Pancreas (tissue), 10 donors: ENCODE measurements at places on chromosomes 2 and 18. TPM values are rescaled to one million over a fixed set of nuclear protein-coding genes. Genes with fewer than 3 reads are reported as not detected.

GRCh38 chr2:129759472-129760010 is 219.9 kb upstream of the RAB6C start:
- no peak overlapping the region for H3K4me3 ChIP-seq
- H3K4me1 ChIP-seq = no peaks in the 10 kb centered on the region
- no peak overlapping the region for H3K27ac ChIP-seq
- no peak for DNase-seq

CNGA3 gene
- total RNA-seq = 0.09 TPM

ANO7 gene
- total RNA-seq = 1.5 TPM

GRCh38 chr2:23532391-23533337 is 147.7 kb downstream of the KLHL29 start:
- H3K27me3 ChIP-seq = no peaks in the 10 kb centered on the region
- H3K36me3 ChIP-seq = no peaks in the 10 kb centered on the region
- H3K4me1 ChIP-seq = no peaks in the 10 kb centered on the region
- H3K27ac ChIP-seq = no peak overlapping the region

- H3K4me3 ChIP-seq = no peak overlapping the region
- no peak overlapping the region for H3K27ac ChIP-seq
- H3K4me1 ChIP-seq = no peaks in the 10 kb centered on the region
- no peak for DNase-seq
These were observed 165.6 kb downstream of the ALK start for GRCh38 chr2:29755829-29756228.

NEU4 gene
- not detected for total RNA-seq

DNA sequence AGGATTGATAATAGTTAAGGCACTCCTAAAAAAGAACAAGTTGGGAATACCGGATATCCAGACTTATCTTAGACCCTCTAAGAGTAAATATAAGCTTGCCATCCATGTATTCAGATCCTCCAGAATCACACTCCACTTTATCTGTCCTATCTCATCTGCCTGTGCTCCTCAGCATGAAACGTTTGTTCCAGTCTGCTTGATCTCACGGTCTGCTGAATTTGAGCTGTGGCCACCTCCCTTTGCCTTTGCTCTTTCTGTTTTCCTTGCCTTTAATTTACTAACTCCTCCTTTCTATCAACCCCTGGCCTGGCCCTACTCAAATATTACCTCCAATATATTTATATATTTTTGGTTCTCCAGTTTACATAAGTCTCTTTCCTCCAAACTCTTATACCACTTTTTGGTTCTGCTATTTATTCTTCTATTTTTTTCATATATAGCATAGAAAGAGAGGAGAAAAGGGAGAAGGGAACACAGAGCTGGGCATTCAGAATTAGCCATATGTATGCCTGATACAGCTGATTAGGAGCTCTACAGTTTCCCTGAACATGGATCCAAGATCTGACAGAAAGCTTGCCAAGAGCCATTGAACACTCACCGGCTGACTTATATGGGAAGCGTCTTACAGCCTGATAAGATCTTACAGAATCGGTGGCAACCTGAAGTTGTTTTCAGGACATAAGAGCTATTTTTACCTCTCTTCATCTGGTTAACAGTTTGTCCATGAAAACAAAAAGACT is 21.8 kb upstream of the DNAJC27 start:
- no peaks in the 10 kb centered on the region for H3K4me1 ChIP-seq
- H3K4me3 ChIP-seq = no peak overlapping the region
- H3K36me3 ChIP-seq = no peaks in the 10 kb centered on the region
- no peak for DNase-seq

- H3K36me3 ChIP-seq = no peaks in the 10 kb centered on the region
- DNase-seq = no peak
- H3K4me3 ChIP-seq = no peak overlapping the region
- no peak overlapping the region for H3K27ac ChIP-seq
- H3K27me3 ChIP-seq = no peaks in the 10 kb centered on the region
These were observed 83.2 kb downstream of the RDH14 start for GRCh38 chr2:18477293-18477692.

DNA sequence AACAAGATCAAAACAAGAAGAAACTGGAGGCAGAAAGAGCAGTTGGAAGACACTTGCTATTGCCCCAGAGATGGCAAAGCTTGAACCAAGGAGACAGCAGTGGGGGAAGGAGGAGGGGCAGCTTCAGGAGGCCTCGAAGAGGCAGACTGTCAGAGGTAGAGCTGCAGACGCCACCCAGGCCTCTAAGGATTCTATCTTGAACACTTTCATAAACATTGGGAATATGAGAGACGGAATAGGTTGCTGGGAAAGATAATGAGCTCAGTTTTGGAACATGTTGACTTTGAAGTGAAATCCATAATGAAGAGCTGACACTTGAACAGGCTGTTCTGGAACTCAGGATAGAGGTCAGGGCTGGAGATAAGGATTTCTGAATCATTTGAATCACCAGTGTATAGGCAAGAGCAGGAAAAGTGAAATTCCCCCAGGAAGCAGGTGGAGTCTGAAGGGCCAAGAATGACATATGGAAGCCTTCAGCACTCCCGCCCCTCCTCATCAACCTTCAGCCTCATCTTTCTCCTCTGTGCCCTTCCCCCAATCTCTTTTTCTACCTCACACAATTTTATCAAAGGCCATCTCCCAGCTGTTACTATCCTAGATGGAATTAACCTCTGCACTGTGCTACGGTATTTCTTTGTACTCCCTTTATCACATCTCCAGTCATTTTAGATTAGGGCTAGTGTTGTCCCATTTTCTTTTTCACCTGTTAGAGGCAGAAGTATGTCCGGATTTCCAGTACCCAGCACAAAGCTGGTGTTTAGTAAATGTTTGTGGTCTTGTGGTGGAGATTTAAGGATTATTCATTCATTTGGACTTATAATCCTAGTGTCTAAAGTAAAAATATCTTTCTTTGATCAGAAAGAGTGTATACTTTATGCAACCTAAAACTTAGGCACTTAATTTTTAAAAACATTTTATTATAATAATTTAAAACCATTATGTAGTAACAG is 47.5 kb upstream of the RTN4 start:
- no peak overlapping the region for H3K27ac ChIP-seq
- H3K36me3 ChIP-seq = no peaks in the 10 kb centered on the region
- no peaks in the 10 kb centered on the region for H3K27me3 ChIP-seq
- DNase-seq = no peak
- H3K4me3 ChIP-seq = no peak overlapping the region
- peaks cover 43% of the 10 kb centered on the region for H3K4me1 ChIP-seq

DNA sequence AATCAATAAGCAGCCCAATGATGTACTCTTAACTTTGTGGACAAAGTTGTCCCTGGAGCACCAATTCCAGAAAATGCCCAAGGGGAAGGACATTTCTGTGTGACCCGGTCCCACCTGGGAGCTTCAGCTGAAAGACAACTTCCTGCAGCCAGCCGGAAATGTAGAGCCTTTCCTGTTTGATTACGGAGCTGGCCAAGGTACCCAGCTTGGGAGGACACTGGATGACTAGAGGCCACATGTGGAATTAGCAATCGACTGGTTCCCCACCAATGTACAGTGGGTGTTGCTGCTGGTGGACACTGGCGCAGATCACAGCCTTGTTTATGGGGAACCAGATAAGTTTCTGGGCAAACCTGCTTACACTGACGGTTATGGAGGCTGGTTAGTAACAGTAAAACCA is 53.0 kb upstream of the ZC3H15 start:
- no peak overlapping the region for H3K27ac ChIP-seq
- no peaks in the 10 kb centered on the region for H3K36me3 ChIP-seq
- H3K27me3 ChIP-seq = no peaks in the 10 kb centered on the region
- H3K4me3 ChIP-seq = no peak overlapping the region
- H3K4me1 ChIP-seq = no peaks in the 10 kb centered on the region

- no peak overlapping the region for H3K27ac ChIP-seq
These were observed 398.0 kb downstream of the CPS1 start for GRCh38 chr2:210954386-210954907.

CCNT2 gene
- total RNA-seq = 17.2 TPM

GRCh38 chr2:238030422-238031155 is 30.2 kb upstream of the SCLY start:
- no peak for DNase-seq
- no peak overlapping the region for H3K27ac ChIP-seq
- H3K4me3 ChIP-seq = no peak overlapping the region
- H3K36me3 ChIP-seq = peaks cover 8% of the 10 kb centered on the region

HNRNPLL gene
- total RNA-seq = 20.8 TPM

GRCh38 chr18:21672521-21673267 is 31.9 kb downstream of the ABHD3 start:
- no peak for DNase-seq
- H3K4me1 ChIP-seq = no peaks in the 10 kb centered on the region
- peak overlapping the region; percentile 36 for H3K27ac ChIP-seq
- no peaks in the 10 kb centered on the region for H3K36me3 ChIP-seq
